ENCODE measurements at places on chromosomes 3 and 15.

DNA sequence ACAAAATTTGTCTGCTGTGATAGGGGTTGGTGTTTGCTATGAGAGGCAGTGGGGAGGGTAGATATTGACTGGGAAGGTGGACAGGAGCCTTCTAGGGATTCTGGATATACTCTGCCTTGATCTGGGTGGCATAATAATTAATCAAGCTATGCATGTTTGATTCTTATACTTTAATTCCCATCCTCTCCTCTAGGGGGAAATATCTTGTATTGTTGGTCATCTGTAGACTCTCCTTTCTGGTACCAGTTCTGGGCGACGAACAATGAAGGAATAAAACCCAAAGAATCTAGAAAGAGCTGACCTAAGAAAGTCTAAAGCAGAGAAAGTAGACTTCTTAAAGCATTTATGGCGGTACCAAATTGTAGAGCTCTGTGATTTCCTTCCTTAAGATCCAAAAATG, 198.2 kb upstream of the STRIT1 start:
- H3K4me3 ChIP-seq: no peak overlapping the region
- no peak overlapping the region for H3K27ac ChIP-seq
- H3K4me1 ChIP-seq: no peaks in the 10 kb centered on the region
- no peak for DNase-seq
- no peaks in the 10 kb centered on the region for H3K36me3 ChIP-seq
- no peaks in the 10 kb centered on the region for H3K27me3 ChIP-seq

GRCh38 chr3:181329024-181329423, 339.5 kb upstream of the DNAJC19 start:
- H3K27me3 ChIP-seq: no peaks in the 10 kb centered on the region
- DNase-seq: no peak
- H3K36me3 ChIP-seq: no peaks in the 10 kb centered on the region

- no peak for DNase-seq
- no peaks in the 10 kb centered on the region for H3K4me1 ChIP-seq
- no peaks in the 10 kb centered on the region for H3K36me3 ChIP-seq
- H3K4me3 ChIP-seq: no peak overlapping the region
- no peak overlapping the region for H3K27ac ChIP-seq
These were observed 178.6 kb upstream of the CCDC54 start for GRCh38 chr3:107198581-107199181.

GRCh38 chr3:114941626-114942309, 205.3 kb downstream of the ZBTB20 start:
- peaks cover 31% of the 10 kb centered on the region for H3K4me1 ChIP-seq
- no peak overlapping the region for H3K4me3 ChIP-seq
- H3K27ac ChIP-seq: no peak overlapping the region
- no peaks in the 10 kb centered on the region for H3K27me3 ChIP-seq
- H3K36me3 ChIP-seq: peaks cover 4% of the 10 kb centered on the region

GRCh38 chr15:58535894-58536293, 104.1 kb downstream of the LIPC start:
- no peaks in the 10 kb centered on the region for H3K4me1 ChIP-seq
- H3K36me3 ChIP-seq: no peaks in the 10 kb centered on the region
- H3K27ac ChIP-seq: no peak overlapping the region
- DNase-seq: no peak

GRCh38 chr15:37010595-37010994, 89.8 kb downstream of the MEIS2 start:
- H3K27ac ChIP-seq: no peak overlapping the region
- no peaks in the 10 kb centered on the region for H3K4me1 ChIP-seq
- no peaks in the 10 kb centered on the region for H3K27me3 ChIP-seq
- no peaks in the 10 kb centered on the region for H3K36me3 ChIP-seq
- no peak for DNase-seq
- no peak overlapping the region for H3K4me3 ChIP-seq

DNA sequence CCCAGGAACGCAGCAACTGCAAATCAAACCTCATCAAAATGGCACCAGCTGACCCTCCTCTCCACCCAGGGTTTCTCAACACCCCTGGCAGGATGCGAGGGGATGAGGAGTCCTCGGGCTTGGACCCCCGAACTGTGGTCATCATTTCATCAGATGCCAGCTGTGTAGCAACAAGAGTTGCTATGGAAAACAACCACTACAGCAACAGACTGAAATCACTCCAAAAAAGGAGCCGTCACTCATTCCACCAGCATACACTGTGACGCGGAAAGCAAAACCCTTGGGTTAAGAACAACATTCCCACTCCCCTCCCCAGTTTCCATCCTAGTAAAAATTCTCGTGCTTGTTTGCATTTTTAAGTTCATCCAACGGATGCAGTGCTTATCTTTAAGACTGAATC, 40.1 kb downstream of the VGLL4 start:
- H3K4me1 ChIP-seq: peaks cover 27% of the 10 kb centered on the region
- no peak overlapping the region for H3K27ac ChIP-seq
- no peak overlapping the region for H3K4me3 ChIP-seq
- H3K27me3 ChIP-seq: no peaks in the 10 kb centered on the region

DNA sequence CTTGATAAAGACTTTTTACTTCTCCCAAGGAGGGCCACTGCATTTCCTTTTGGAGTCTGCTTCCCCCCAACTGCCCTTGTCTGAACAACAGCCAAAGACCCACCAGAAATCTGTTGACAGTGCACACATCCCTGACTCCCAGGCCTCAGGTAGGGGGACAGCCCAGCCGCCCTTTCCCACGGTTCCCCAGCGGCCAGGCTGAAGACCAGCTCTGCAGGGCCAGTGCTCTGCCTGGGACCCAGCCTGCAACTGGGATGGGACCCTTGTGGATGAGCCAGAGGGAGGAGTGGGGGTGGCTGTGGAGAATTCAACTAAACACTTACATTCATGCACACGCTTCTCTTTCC, 8.1 kb upstream of the PRR23E start:
- no peaks in the 10 kb centered on the region for H3K4me1 ChIP-seq
- no peak overlapping the region for H3K4me3 ChIP-seq

GRCh38 chr15:99963976-99964375, 230.7 kb upstream of the LYSMD4 start:
- H3K27me3 ChIP-seq: peaks cover 21% of the 10 kb centered on the region
- no peak overlapping the region for H3K4me3 ChIP-seq
- H3K4me1 ChIP-seq: no peaks in the 10 kb centered on the region
- H3K27ac ChIP-seq: no peak overlapping the region
- no peaks in the 10 kb centered on the region for H3K36me3 ChIP-seq
- no peak for DNase-seq

DNA sequence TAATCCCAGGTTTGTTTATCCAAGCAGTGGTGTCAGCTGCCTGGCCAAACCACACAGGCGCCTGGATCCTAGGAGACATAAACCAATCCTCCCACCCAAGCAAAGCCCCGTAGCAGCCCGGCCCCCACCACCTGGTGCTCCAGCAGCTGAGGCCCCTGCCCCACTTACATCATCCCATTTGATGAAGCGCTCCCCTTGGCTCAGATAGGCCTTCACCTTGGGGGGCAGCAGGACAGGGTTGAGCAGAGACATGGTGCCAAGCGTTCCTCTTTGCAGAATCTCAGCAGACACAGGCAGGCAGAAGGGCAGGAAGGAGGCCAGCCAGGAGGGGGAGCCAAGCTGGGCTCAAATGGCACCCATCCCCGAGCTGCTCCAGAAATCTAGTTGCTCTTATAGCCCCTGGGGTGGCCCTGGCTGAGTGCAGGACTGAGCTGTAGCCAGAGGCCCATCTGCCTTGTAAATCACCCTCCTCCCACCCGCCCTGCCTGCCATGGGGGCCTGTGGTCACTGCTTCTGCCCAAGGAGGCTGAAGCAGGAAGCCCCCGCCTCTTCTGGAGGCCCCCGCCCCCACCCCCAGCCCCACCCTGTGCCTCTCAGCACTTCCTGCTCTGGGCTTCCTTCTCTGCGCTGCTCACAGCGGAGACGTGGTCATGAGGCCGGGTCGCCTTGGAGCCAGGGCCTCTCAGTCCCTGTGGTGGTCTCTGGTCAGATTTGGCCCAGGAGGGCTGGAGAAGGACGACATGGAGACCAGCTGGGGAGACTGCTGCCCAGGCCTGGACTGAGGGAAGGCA, at the start of gene PLCB2:
TSS of gene PLCB2 (minus strand) at position 515 of the 791 bp plus-strand sequence. CDS start at position 252, 263 bp downstream.
- H3K27ac ChIP-seq: peak within 1 kb of the TSS; percentile 94
- H3K27me3 ChIP-seq: no peaks in the 10 kb centered on the region
- peak; percentile 61 for DNase-seq
- H3K4me1 ChIP-seq: peaks cover 69% of the 10 kb centered on the region

DNA sequence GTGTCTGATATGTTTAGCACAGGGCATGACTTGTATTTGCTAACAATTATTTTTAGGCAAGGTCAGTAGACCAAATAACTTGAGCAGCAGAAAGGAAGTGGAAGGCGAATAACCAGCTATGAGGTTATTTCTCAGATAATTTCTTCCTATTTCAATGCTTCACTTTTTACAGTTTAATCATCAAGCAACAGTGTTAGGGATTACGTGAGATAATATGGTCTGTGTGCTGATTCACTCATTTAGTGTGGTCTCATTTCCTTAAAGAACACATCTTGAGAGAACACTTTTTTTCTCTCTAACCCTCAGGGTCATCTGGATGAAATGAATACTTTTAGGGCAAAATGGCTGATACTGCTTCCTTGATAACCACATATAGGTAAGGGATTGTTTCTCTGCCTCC, 126.0 kb upstream of the CCNL1 start:
- H3K4me3 ChIP-seq: no peak overlapping the region
- H3K27ac ChIP-seq: no peak overlapping the region
- no peak for DNase-seq
- H3K36me3 ChIP-seq: no peaks in the 10 kb centered on the region

- no peaks in the 10 kb centered on the region for H3K36me3 ChIP-seq
- no peaks in the 10 kb centered on the region for H3K27me3 ChIP-seq
- no peak for DNase-seq
- H3K27ac ChIP-seq: no peak overlapping the region
- H3K4me1 ChIP-seq: peaks cover 8% of the 10 kb centered on the region
These were observed 13.1 kb upstream of the KAT2B start for GRCh38 chr3:20027136-20027535.

DNA sequence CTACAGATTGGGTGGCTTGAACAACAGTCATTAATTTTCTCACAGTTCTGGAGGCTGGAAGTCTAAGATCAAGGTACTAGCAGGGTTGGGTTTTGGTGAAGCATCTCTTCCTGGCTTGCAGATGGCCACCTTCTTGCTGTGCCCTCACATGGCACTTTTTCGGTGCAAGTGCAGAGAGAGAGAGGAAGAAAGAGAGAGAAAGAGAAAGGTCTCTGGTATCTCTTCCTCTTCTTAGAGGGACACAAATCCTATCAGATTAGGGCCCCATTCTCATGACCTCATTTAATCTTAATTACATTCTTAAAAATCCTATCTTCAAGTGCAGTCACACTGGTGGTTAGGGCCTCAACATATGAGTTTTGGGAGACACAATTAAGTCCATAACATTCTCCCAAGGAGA, 167.1 kb downstream of the NFKBIZ start:
- no peak overlapping the region for H3K4me3 ChIP-seq
- no peaks in the 10 kb centered on the region for H3K4me1 ChIP-seq
- peaks cover 14% of the 10 kb centered on the region for H3K27me3 ChIP-seq
- H3K36me3 ChIP-seq: no peaks in the 10 kb centered on the region
- no peak for DNase-seq

DNA sequence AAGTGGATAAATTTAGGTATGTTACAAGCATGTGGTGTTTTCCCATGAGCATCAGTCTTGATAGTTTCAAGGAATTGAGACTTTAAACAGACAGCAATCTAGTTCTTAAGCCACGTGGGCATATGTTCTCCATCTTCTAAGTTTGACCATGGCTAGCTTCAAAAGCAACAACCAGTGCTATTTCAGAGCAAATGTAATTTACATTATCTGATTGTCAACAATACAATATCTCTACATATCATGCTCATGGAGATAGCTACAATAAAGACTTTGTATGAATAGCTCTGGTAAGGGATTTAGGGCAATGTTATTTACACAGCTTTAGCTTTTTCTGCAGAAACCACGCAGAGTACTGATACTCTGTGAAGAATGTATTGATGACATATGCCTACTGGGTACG, 38.8 kb upstream of the PDZRN3 start:
- DNase-seq: no peak
- H3K4me3 ChIP-seq: no peak overlapping the region
- no peaks in the 10 kb centered on the region for H3K4me1 ChIP-seq
- no peak overlapping the region for H3K27ac ChIP-seq
- H3K27me3 ChIP-seq: no peaks in the 10 kb centered on the region

GRCh38 chr15:76994971-76995945, at the start of gene PSTPIP1:
PSTPIP1 (plus strand) TSS chr15:76995126; CDS start chr15:76995574, 448 bp downstream.
- DNase-seq: peak; percentile 47
- H3K4me1 ChIP-seq: peaks cover 69% of the 10 kb centered on the region
- peak within 1 kb of the TSS; percentile 96 for H3K4me3 ChIP-seq
- peaks cover 18% of the 10 kb centered on the region for H3K36me3 ChIP-seq
- no peaks in the 10 kb centered on the region for H3K27me3 ChIP-seq
- H3K27ac ChIP-seq: peak within 1 kb of the TSS; percentile 92

DNA sequence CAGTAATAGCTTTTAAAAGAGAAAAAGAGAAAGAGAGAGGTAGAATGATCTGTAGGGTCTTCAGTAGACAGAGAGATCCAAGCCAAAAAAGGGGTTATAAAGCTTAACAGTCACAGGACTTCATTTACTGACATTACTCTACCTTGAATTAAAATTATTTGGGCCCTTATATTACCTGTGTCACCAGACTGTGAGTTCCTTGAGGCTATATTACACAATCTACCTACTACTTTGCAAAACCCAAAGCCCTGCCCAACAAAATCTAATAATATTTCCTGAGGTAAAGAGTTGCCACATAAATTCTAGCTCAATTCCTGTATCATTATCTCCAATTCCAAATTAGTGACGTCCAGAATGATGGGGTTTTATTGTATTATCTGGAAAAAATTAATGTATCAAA, 1.9 kb downstream of the UBR1 start:
- H3K27ac ChIP-seq: peak overlapping the region; percentile 41
- peaks cover 67% of the 10 kb centered on the region for H3K4me1 ChIP-seq
- peaks cover 33% of the 10 kb centered on the region for H3K36me3 ChIP-seq

- H3K4me3 ChIP-seq: no peak overlapping the region
- no peaks in the 10 kb centered on the region for H3K4me1 ChIP-seq
- no peak overlapping the region for H3K27ac ChIP-seq
- no peaks in the 10 kb centered on the region for H3K36me3 ChIP-seq
- peaks cover 39% of the 10 kb centered on the region for H3K27me3 ChIP-seq
These were observed 28.7 kb downstream of the SST start for GRCh38 chr3:187641320-187642016.

- H3K27me3 ChIP-seq: peaks cover 11% of the 10 kb centered on the region
- no peaks in the 10 kb centered on the region for H3K36me3 ChIP-seq
- DNase-seq: no peak
- no peak overlapping the region for H3K27ac ChIP-seq
- no peak overlapping the region for H3K4me3 ChIP-seq
- H3K4me1 ChIP-seq: no peaks in the 10 kb centered on the region
These were observed 250.1 kb downstream of the DIPK2A start for GRCh38 chr3:144221761-144222160.

DNA sequence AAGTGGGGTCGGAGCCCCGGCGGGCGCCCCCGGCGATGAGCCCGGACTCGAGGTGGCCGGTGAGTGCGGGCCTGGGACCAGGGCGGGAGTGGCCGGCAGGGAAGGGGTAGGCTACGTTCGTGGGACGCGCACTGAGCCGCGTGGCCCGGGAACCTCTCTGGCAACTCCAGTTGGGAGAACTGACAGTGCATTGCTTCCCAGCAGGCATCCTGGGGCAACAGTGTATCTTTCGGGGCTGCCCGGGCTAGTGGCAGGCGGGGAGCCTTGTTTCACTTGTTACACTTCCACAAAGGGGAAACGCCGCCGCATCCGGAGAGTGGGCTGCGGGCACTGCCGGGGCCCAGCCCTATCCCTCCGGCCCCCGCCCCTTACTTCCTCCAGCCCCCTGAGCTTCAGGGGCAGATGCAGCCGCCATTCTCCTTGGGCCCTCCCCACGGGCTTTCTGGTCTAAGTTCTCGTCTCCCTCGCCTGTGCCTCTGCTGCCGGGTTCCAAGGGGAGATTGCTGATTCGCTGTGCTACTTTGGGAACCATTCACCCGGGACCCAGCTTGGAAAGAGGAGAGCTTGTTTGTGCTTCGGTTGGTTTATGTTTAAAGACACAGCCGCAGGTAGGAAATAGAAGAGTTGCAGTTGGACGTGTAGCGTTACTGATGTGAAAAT, 675 bp downstream of the BRPF1 start:
- DNase-seq: peak; percentile 26
- no peaks in the 10 kb centered on the region for H3K27me3 ChIP-seq
- H3K4me1 ChIP-seq: peaks cover 47% of the 10 kb centered on the region
- H3K27ac ChIP-seq: peak overlapping the region; percentile 85

Measured in central memory CD8-positive, alpha-beta T cell (primary cell).